ENCODE measurements at places on chromosomes 4 and X. TPM values are rescaled to one million over a fixed set of nuclear protein-coding genes. Genes with fewer than 3 reads are reported as not detected.

DNA sequence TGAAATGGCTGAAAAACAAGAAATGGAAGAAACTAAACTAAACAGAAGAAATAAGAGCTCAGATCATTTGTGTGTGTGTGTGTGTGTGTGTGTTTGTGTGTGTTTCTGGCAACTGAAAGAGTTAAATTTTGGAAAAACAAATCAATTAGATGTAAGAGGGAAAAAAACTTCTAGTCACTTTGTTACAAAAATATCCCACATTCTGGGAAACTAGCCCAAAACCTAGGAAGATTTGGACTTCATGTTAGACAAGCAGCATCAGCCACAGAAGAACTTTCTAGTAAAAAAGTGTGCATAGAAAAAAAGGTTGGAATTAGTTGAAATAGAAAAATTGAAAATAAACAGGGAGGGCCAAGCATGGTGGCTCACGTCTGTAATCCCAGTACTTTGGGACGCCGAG lies 111.6 kb upstream of the PRKG2 start:
- H3K4me1 ChIP-seq: no peaks in the 10 kb centered on the region
- no peak overlapping the region for H3K27ac ChIP-seq
- no peak overlapping the region for H3K4me3 ChIP-seq
- no peak for DNase-seq
- no peaks in the 10 kb centered on the region for H3K27me3 ChIP-seq
- H3K36me3 ChIP-seq: no peaks in the 10 kb centered on the region

The STK26 gene
- total RNA-seq: 38.5 TPM

GRCh38 chr4:172357006-172357540 lies 543.9 kb downstream of the GALNTL6 start:
- no peaks in the 10 kb centered on the region for H3K27me3 ChIP-seq
- H3K36me3 ChIP-seq: no peaks in the 10 kb centered on the region
- H3K4me3 ChIP-seq: no peak overlapping the region

The INTS6L gene
- 5.7 TPM for total RNA-seq

- H3K27ac ChIP-seq: no peak overlapping the region
- H3K4me3 ChIP-seq: no peak overlapping the region
- H3K4me1 ChIP-seq: peaks cover 20% of the 10 kb centered on the region
- H3K27me3 ChIP-seq: no peaks in the 10 kb centered on the region
- no peak for DNase-seq
Observed at GRCh38 chrX:107773206-107773605, 2.4 kb downstream of the TSC22D3 start.

The DRD5 gene
- not detected for total RNA-seq

The HTN1 gene
- total RNA-seq: not detected

GRCh38 chrX:40736170-40736505 lies 796 bp upstream of the MED14 start:
- H3K4me1 ChIP-seq: peaks cover 26% of the 10 kb centered on the region
- H3K4me3 ChIP-seq: peak overlapping the region; percentile 82
- H3K27ac ChIP-seq: peak overlapping the region; percentile 84
- DNase-seq: no peak

DNA sequence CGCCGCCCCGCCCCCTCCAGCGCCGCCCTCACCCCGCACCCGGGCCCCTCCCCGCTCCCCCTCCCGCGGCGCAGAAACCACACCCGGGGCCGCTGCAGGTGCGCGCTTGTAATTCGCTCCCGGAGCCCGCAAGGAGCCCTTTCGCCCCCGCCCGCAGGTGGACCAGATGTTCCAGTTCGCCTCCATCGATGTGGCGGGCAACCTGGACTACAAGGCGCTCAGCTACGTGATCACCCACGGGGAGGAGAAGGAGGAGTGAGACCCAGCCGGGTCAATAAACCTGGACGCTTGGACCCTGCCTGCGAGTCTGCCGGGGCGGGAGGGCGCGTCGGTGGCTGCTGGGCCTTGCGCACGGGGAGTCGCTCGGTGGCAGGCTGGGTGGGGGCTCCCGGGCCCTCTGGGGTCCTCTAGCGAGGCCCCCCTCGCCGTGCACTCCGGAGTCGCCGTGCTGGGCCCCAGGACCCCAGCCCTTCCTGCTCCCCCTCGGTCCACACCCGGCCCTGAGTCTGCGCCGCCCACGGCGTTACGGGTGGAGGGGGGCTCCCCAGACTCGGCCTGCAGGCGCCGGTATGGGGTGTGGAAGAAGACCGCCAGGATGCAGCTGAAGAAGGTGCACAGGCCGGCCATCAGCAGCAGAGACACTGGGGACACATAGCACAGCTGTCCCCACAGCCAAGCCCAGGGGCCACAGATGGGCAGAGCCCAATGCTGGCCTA lies 7.1 kb downstream of the SLC49A3 start:
- no peaks in the 10 kb centered on the region for H3K27me3 ChIP-seq
- peak overlapping the region; percentile 56 for H3K4me3 ChIP-seq
- H3K36me3 ChIP-seq: peaks cover 36% of the 10 kb centered on the region
- peak; percentile 58 for DNase-seq
- H3K4me1 ChIP-seq: peaks cover 9% of the 10 kb centered on the region

DNA sequence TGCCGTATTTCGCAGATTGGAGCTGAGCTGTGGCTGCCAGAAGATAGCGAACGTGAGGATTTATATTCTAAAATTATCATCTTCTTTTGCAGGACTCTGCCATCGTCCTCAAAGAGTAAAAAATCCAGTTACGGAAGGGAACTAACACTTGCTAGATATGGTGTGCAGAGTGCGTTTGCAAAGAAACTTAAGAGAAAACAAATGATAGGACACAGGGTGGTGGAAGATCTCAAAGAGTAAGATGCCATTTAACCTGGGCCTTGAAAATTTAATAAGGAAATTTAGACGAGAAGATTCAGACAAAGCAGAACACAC lies 566 bp downstream of the LARP7 start:
- no peaks in the 10 kb centered on the region for H3K4me1 ChIP-seq
- no peaks in the 10 kb centered on the region for H3K36me3 ChIP-seq
- H3K4me3 ChIP-seq: no peak overlapping the region

The MAGEE2 gene
- not detected for total RNA-seq

DNA sequence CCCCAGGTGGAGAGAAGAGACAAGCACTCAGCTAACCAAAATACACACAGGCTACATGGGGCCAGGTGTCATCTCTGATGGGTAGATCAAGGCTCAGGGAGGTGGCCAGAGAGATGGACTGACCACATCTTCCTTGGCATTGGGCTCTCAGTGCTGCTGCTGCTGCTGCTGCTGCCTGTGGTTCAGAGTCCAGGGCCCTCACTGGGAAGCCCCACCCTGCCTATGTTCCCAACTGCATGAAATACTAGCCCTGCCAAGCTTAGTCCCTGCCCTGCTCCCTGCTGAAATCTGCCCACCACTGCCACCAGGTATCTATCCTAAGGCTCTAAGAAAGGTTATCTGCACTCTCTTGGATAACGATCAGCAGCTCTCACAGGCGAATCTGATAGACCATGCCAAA lies 118.7 kb downstream of the EFHC2 start:
- no peaks in the 10 kb centered on the region for H3K27me3 ChIP-seq
- peaks cover 36% of the 10 kb centered on the region for H3K4me1 ChIP-seq

GRCh38 chr4:28313729-28314713 lies 1453.4 kb downstream of the STIM2 start:
- no peak overlapping the region for H3K4me3 ChIP-seq
- no peak for DNase-seq
- H3K27me3 ChIP-seq: no peaks in the 10 kb centered on the region
- no peaks in the 10 kb centered on the region for H3K4me1 ChIP-seq
- no peaks in the 10 kb centered on the region for H3K36me3 ChIP-seq
- H3K27ac ChIP-seq: no peak overlapping the region

DNA sequence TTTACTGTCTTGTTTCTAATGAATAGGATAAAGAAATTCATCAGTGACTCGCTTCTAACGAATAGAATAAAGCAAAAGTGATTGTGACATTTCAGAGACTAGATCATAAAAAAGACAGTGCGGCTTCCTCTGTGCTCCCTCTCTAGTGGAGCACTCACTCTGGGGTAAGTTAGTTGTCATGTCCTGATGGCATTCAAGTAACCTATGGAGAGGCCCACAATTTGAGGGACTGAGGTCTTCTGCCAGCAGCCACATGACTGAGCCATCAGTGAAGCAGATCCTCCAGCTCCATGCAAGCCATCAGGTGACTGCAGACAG lies 72.4 kb downstream of the YIPF6 start:
- no peaks in the 10 kb centered on the region for H3K27me3 ChIP-seq
- no peaks in the 10 kb centered on the region for H3K4me1 ChIP-seq
- no peak overlapping the region for H3K4me3 ChIP-seq
- no peak for DNase-seq

DNA sequence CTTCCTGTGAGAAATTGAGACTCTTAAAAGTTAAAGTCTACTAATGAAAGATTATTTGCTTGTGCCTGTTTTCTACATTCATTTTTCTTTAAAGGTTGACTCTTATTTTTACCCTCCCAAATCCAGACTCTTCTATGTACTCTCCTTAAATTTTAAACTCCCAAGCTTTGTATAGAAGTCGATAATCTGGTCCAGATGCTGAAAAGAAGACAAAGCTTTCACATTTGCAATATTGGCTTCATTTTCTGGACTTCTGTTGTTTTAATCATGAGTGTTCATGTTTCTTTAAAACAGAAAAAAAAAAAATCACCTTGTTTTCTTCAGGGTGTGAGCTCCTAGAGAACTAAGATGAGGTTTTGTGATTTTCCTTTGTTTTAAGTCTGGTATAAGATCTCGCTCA lies 53.2 kb upstream of the TBC1D14 start:
- H3K4me3 ChIP-seq: no peak overlapping the region
- peaks cover 13% of the 10 kb centered on the region for H3K4me1 ChIP-seq
- DNase-seq: no peak

DNA sequence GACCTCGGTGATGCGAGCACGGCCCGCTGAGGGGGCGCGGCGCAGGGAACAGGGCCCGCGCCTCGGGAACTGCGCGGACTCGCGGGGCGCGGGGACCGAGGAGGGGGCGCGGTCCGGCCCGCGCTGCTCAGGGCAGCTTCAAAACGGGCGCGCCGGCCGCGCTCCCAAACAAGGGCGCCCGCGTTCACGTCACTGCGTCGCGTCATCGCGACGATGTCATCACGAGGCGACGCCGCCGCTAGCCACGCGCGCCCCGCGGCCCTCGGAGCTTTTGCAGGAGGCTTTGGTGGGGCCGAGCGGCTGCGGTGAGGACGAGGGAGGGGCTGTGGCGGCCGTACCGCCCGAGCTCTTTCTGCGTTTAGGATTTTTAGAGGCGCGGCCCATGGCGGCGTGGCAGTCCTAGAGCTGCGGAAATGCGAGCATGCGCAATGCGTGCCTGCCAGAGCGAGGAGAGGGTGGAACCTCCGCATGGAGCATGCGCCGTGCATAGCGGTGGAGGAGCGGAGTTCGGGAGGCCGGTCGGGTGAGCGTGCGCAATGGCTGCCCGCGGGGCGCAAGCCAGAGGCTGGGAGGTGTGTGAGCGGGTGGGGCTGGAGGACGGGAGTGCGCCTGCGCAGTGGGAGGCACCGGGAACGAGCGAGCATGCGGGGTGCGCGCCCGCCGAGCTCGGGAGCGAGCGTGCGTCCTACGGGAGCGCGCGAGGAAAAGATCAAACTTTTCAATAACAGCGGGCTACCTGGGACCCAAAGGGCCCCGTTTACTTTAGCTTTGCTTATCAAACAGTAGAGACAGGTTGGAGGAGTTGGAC lies at the start of gene PPP2R3B:
PPP2R3B (minus strand) TSS at position 140 of the 808 bp plus-strand sequence. CDS start 216 bp downstream, outside the sequence.
- H3K36me3 ChIP-seq: peaks cover 10% of the 10 kb centered on the region
- H3K27ac ChIP-seq: peak within 1 kb of the TSS; percentile 99
- peak within 1 kb of the TSS; percentile 98 for H3K4me3 ChIP-seq
- no peaks in the 10 kb centered on the region for H3K4me1 ChIP-seq
- H3K27me3 ChIP-seq: no peaks in the 10 kb centered on the region
- DNase-seq: peak; percentile 96

- DNase-seq: no peak
- no peak overlapping the region for H3K27ac ChIP-seq
- peaks cover 26% of the 10 kb centered on the region for H3K4me1 ChIP-seq
- H3K36me3 ChIP-seq: peaks cover 30% of the 10 kb centered on the region
- H3K27me3 ChIP-seq: no peaks in the 10 kb centered on the region
Observed at GRCh38 chr4:89114100-89114499, 2.8 kb downstream of the TIGD2 start.

GRCh38 chrX:17597836-17598439 lies 139.4 kb upstream of the SCML1 start:
- peaks cover 83% of the 10 kb centered on the region for H3K4me1 ChIP-seq
- peak overlapping the region; percentile 94 for H3K27ac ChIP-seq
- no peak overlapping the region for H3K4me3 ChIP-seq
- peak; percentile 48 for DNase-seq
- H3K27me3 ChIP-seq: no peaks in the 10 kb centered on the region

- no peaks in the 10 kb centered on the region for H3K27me3 ChIP-seq
- no peak overlapping the region for H3K4me3 ChIP-seq
- H3K4me1 ChIP-seq: no peaks in the 10 kb centered on the region
- no peak for DNase-seq
- no peak overlapping the region for H3K27ac ChIP-seq
Observed at GRCh38 chrX:105017641-105018040, 202.9 kb downstream of the TEX13A start.

- H3K27ac ChIP-seq: peak overlapping the region; percentile 11
- no peaks in the 10 kb centered on the region for H3K36me3 ChIP-seq
- H3K4me1 ChIP-seq: peaks cover 12% of the 10 kb centered on the region
Observed at GRCh38 chr4:106238820-106239420, 77.1 kb downstream of the TBCK start.

The SLC26A1 gene
- total RNA-seq: 0.68 TPM

The NR3C2 gene
- total RNA-seq: 14.5 TPM

GRCh38 chr4:130738233-130738632 lies 1642.3 kb downstream of the C4orf33 start:
- no peaks in the 10 kb centered on the region for H3K4me1 ChIP-seq
- no peak for DNase-seq
- H3K27ac ChIP-seq: no peak overlapping the region

- no peaks in the 10 kb centered on the region for H3K36me3 ChIP-seq
- peaks cover 46% of the 10 kb centered on the region for H3K27me3 ChIP-seq
- DNase-seq: no peak
- no peak overlapping the region for H3K4me3 ChIP-seq
Observed at GRCh38 chrX:136662104-136662503, 14.1 kb downstream of the CD40LG start.

The KLB gene
- 0.09 TPM for total RNA-seq

- H3K27me3 ChIP-seq: no peaks in the 10 kb centered on the region
- DNase-seq: no peak
- peaks cover 5% of the 10 kb centered on the region for H3K36me3 ChIP-seq
- no peak overlapping the region for H3K27ac ChIP-seq
- no peak overlapping the region for H3K4me3 ChIP-seq
Observed at GRCh38 chr4:137471461-137471860, 60.8 kb downstream of the PCDH18 start.

DNA sequence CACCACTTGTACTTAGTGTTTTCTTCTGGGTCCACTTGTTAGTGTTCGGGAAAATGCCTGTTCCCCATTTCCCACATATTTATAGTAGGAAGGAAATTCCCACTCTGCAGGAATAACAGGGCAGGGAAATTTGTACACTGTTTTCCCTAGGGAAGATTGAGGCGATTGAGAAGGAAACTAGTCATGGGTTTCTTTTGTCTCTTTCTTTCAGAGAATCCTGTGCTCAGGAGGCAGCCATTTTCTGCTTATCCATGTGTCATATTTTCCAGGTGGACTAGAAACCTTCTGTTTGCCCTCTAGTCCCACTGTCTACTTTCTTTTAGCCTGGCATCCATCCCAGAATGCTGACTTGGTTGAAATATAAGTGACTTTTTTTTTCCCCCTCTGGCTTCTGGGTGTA lies 299.1 kb upstream of the ANKRD50 start:
- H3K4me3 ChIP-seq: no peak overlapping the region
- H3K36me3 ChIP-seq: no peaks in the 10 kb centered on the region
- H3K4me1 ChIP-seq: no peaks in the 10 kb centered on the region
- no peak for DNase-seq
- H3K27me3 ChIP-seq: no peaks in the 10 kb centered on the region

All from Calu3 (cell line).